Stimulated activated CD4-positive, alpha-beta T cell treated with anti-CD3 and anti-CD28 coated beads, Interleukin-4, amount 100 ng/mL, for 48 hours (primary cell): ENCODE measurements at places on chromosomes 11 and 22.

- no peak for DNase-seq
Measured at GRCh38 chr22:27083610-27084009, 426.2 kb downstream of the MIAT start.

GRCh38 chr22:31588970-31589675 lies 72.9 kb downstream of the PISD start:
- no peak for DNase-seq

GRCh38 chr22:47591016-47591415 lies 828.6 kb downstream of the TBC1D22A start:
- no peak for DNase-seq

DNA sequence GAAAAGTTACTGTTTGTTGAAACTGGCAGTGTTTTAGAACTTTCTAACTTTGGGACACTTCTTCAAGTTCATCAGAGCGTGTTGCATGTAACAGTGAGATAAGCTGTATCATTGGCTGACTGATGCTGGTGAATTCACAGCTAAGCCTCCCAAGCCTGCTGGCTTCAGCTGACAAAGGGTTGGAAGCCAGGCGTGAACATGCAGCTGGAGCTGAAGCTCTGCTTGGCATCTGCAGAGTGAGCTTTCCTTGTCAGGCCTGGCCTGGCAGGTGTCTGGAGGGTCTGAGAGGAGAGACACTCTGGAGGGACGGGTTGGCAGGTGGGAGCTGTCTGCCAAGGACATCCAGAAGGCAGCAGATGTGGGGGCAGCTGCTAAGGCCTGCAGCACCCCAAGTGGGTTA lies 1.5 kb downstream of the AMPD3 start:
- DNase-seq = no peak

DNA sequence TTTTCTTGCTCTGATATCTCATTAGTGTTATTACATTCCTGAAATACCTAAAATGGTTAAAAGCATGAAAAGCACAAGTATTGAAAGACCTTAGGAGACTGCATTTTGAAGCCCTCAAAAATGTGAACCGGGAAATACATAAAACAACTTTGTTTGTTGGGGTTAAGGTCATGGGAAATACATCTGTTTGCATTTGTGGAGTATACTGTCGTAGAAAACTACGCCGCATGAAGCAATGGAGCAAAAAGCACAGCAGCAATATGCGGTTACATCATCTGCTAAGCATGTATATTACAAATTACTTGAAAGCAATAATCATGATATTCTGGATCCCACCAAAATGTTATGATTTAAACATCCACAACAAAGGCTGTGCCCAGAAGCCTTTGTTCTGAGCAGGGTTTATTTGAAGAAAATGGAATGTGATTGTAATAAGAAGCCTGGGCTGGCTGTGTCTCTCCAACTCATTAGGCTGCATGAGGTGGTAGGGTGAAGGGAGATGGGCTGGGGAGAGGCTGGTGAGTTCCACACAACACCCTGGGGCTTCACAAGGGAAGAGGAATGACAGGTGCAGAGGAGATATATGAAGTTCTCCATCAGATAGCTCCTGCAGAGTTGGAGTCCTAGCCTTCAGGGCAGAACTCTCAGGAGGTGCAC lies 64.7 kb upstream of the LIN7C start:
- no peak for DNase-seq

- DNase-seq = no peak
Measured at GRCh38 chr22:50361688-50362087, 18.6 kb downstream of the PPP6R2 start.

DNA sequence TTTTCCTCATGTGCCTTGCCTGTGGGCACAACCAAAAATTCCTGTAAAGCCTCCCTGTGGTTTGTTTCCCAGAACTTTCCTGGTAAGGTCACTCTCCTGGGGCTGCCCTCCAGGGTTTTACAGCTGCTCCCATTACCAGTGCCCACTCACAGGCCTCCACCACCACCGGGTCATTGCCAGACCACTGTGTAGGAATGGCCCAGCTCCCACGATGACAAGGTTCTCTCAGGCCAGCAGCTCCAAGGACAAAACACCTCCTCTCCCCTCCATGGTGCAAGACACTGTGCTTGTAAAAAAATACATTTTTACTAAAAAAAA lies 96.1 kb upstream of the AKIP1 start:
- no peak for DNase-seq

DNA sequence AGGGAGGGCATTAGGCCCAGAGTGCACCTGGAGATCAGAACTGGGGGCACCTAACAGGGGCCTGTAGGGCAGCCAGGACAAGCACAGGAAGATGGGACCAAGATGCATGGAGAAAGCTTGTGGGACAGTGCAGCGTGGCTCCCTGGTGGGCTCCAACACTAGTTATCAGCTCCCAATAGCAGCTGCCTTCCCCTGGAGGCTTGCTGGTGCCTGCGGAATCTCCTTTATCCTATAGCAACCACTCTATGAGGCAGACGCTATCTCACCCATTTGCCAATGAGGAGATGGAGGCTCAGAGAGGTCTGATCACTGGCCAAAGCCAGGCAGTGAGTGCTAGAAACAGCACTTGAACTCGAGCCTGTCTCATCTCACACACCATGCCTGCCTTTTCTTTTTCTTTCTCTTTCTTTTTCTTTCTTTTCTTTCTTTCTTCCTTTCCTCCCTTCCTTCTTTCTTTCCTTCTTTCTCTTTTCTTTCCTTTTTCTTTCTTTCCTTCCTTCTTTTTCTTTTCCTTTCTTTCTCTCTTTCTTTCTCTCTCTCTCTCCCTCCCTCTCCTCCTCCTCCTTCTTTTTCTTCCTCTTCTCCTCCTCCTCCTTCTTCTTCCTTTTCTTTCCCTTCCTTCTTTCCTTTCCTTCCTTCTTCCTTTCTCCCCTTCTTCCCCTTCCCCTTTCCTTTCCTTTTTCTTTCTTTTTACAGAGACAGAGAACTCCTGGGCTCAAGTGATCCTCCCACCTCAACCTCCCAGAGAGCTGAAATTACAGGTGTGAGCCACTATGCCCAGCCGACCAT lies 16.1 kb upstream of the SEC14L4 start:
- DNase-seq = no peak

GRCh38 chr22:37148742-37149665 lies 712 bp downstream of the IL2RB start:
- DNase-seq = no peak

GRCh38 chr11:67082071-67082791 lies 25.6 kb downstream of the RHOD start:
- no peak for DNase-seq

- DNase-seq = no peak
Measured at GRCh38 chr11:75246006-75246670, 5.6 kb downstream of the TPBGL start.
